OCI-M1 (cell line): ENCODE measurements at places on chromosomes 3 and 15.

GRCh38 chr3:105722943-105723556 is 145.8 kb downstream of the CBLB start:
- peak; percentile 76 for DNase-seq

GRCh38 chr3:125128861-125129501 is 73.2 kb upstream of the HEG1 start:
- DNase-seq: peak; percentile 73

GRCh38 chr3:189573004-189573403 is 58.2 kb upstream of the TP63 start:
- no peak for DNase-seq

DNA sequence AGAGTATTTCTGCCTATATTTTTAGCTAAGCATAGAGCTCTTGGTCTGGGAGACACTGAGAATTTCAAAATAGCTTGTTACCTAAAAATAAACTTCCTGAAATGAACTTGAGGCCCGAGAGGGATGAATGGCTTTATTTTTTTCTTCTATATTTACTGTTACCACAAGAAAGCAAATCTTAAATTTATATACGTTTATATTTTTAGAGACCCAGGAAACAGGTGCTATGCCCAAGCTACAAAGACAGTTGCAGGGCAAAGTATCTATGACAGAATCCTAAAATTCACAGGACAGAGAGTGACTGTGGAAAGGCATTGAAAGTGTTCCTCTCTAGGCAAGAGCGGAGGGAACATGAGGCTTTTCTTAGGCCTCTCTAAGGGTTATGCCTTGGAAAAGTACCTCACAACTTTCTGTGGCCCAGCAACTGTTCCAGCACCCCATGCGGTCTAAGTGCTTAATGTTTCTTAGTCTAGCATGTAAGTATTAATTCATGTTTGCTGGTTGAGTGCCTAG is 36.5 kb downstream of the TGFBR2 start:
- DNase-seq: no peak

DNA sequence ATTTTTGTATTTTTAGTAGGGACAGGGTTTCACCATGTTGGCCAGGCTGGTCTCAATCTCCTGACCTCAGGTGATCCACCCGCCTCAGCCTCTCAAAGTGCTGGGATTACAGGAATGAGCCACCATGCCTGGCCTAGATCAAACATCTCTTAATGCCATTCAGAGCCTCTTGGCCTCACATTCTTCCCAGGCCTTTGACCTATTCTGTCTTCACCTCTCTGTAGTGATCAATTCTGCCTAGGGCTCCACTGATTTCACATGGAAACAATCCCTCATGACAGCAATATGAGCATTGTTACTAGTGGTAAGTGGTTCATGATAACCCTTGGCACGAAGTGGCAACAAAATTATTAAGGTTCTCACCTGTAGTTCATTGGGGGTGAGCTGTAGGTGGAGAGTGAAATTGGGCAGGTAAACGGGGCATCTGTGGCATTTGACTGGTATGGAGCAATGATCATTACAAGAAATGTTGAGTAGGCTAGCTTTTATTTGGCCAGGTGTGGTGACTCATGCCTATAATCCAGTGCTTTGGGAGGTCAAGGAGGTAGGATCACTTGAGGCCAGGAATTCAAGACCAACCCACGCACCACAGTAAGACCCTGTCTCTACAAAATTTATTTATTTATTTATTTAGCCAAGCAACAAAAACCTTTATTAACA is 4.8 kb upstream of the ARPIN start:
- no peak for DNase-seq

DNA sequence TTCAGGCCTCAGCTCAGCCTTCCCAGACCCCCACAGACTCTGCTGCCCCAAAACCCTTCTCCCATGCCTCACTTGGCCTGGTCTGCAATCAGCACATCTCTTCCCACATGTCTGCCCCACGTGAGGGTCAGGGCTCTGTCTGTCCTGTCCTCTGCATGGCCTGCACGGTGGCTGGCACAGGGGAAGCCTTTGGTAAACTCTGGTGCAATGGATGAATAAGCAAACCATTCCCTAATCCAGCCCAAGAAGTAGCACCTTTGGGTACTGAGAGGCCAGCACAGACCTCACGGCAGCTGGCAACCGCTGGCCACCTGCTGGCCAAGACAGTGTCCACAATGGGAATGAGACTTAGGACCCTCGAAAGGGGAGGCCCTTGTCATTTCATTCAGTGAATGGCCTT is 27.7 kb downstream of the ABTB1 start:
- DNase-seq: no peak

DNA sequence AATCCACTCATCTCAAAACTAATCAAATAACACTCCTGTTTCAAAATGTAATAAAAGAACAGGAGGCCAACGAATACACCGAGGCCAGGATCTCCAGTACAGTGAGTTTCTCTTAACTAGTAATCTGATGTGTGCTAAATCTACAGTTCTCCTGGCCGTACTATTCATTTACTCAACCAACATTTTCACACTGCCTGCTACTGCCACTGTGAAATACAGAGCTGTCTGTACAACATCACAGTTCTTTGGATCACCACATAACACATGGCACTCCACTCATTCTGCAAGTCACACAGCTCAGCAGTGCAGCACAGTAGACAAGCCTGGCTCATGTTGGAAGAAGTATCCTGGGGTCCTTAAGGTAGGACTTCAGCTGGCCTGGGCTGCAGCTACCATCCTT is 21.9 kb downstream of the RIOX2 start:
- DNase-seq: no peak

- no peak for DNase-seq
These were observed 66.0 kb upstream of the GCNT3 start for GRCh38 chr15:59545573-59545972.

DNA sequence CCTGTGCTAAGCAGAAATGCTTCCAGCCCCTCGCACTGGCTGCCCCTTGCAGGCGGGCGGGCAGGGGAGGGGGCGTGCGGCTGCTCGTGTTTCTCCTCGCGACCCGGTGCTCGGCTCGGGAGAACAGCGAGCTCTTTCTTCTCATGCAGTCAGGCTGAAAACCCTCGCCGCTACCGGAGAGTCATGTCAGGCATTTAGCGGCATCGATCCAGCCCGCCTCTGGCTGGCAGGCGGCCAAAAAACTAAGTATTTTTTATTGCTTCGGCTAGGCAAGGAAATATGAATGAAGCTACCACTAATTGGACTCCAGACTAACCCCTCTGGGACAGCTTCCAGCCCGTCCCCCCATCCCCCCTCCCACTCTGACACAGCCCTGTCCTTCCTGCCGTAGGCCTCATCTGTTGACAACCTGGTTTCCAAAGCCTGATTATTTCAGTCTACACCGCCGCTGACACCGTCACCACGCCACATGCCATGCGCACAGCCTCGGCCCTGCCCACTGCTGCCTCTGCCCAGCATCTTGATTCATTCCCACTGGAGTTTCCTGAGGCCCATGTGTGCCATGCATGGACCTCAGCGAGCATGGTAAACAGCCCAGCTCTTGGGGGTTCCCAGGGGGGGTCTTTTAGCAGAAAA is 35.3 kb downstream of the TLE3 start:
- DNase-seq: no peak

DNA sequence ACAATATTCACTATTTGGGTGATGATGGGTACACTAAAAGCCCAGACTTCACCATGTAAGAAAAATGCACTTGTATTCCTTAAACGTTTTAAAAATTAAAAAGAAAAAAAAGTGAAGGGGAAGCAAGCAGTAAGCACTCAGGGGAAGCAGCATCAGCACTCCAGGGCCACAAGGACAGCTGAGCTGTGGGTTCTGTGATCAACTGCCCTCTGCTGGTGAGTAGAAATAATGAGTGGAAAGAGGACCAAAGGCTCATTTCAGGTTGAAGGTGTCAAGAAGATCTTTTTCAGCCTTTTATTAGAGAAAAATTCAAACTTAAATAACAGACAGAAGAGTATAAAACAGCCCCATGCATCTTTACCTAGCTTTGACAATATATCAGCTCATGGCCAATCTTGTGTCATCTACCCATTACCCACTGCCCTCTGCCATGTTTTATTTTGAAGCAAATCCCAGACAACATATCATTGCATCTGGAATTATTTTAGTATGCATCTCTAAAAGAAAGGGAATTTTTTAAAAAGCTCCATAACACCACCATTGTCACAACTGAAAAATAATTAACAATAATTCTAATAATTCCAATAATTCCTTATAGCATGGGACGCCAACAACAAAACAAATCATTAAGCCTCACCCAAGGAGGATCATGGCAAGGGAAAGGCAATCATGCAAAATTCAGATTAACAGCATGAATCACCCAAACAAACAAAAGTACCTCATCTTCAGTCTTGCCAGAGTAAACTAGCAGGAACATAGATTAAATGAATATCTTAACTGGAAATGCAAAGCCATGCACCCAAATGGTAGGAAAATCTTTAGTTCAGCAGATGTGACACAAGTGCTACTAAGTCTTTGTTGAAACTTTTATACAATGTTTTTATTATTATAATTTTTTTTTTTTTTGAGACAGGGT is 42.5 kb downstream of the TAMM41 start:
- DNase-seq: peak; percentile 71

- no peak for DNase-seq
These were observed 1005.9 kb upstream of the CFAP20DC start for GRCh38 chr3:60055765-60056164.

- no peak for DNase-seq
These were observed 32.7 kb downstream of the TNK2 start for GRCh38 chr3:195875482-195876236.

- no peak for DNase-seq
These were observed 1444.5 kb upstream of the CADM2 start for GRCh38 chr3:83514130-83514914.

GRCh38 chr3:27720899-27721716 is 1.0 kb downstream of the EOMES start:
- no peak for DNase-seq

DNA sequence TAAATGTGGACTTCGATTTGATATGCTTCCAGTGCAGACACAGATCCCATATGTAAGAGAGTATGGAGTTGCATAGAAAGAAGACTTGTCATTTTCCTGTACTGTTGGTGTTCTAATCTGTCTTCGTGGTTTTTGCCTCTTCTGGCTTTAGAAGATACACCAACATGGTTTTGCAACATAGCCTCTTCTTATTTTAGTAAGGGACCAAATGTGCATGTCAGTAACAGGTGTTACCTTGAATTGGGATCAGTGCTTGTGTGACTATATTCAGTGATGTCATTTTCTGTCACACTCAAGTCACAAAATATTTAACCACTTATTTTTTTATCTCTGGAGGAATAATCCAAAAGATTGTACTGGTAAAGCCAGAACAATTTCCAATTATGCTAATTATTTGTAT is 140.4 kb downstream of the SNRPN start:
- no peak for DNase-seq

- no peak for DNase-seq
These were observed 67.6 kb downstream of the ZNF445 start for GRCh38 chr3:44409640-44410410.

- no peak for DNase-seq
These were observed 327.0 kb upstream of the RORA start for GRCh38 chr15:61556037-61556648.

- no peak for DNase-seq
These were observed 146.2 kb upstream of the ROPN1 start for GRCh38 chr3:124138148-124138547.

DNA sequence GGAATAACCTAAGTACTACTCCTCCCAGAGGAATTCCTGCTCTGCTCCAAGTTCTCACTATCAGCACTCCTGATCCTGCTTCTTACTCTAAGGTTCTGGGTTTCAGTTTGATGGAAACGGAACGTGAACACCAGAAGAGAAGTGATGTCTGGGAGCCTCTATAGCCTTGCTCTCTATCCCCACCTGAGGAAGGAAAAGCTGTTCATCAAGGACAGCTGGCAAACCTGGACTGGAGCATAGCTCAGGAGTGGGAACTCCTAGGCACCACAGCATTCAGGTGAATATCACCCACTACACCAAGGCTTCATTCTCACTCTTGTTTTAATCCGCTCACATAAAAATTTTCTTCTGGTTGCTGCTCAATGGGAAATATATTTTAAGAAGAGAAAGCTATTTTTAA is 13.0 kb upstream of the CADPS start:
- DNase-seq: no peak

GRCh38 chr3:157091083-157091833 is 68.7 kb downstream of the CCNL1 start:
- DNase-seq: no peak

DNA sequence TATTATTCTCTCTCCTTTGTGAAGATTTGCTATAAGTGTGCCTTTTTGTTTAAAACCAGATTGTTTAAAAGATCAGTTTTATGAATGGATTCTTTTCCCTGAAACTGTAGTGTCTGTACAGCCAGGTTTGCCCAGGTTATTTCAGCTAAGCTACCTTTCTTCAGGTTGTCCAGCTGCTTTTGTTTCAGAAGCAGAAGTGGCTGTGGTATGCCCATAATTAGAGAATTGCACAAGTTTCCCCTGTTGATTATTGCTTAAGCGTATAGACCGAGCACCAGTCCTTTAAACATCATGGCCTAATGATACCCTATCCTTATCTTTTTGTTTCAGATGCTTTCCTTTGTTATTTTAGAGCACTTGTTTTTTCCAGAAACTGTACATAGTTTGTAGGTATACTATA is 10.2 kb downstream of the ASB7 start:
- DNase-seq: no peak

DNA sequence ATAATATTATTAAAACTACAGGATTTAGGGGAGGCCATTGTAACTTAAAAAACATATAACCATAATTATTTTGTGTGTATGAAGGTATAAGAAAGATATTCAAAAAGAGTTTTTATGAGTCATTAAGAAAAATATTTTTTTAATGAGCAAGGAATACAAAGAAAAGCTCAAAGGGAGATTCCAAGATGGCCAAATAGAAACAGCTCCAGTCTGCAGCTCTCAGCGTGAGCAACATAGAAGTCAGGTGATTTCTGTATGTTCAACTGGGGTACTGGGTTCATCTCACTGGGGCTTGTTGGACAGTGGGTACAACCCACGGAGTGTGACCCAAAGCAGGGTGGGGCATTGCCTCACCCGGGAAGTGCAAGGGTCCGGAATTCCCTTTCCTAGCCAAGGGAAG is 336.1 kb downstream of the TBL1XR1 start:
- no peak for DNase-seq

DNA sequence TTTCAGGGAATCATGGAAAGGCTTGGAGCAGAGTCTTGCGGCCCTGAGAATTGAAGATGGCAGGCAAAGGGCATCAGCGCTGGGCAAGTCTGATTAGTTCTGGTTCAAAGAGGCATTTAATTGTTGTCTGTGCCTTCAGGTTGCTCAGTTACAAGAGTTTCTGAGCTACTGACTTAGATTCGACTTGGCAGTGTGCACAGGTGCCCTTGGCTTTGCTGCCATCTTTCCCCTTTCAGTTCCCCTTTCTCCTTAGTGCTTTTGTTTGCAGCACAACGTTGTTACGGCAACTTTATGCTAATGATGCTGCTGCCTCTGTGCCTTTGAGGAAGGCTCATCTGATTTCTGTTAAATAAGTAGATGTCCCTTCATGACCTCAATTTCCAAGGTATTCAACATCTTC is 12.5 kb downstream of the P2RY14 start:
- DNase-seq: peak; percentile 30

GRCh38 chr3:193240850-193241706 is at the start of gene PLAAT1:
Gene PLAAT1 (plus strand): TSS chr3:193241222. CDS start chr3:193255651, 14,429 bp downstream.
- DNase-seq: no peak

GRCh38 chr3:30747771-30748281 is 141.4 kb downstream of the TGFBR2 start:
- peak; percentile 91 for DNase-seq

- no peak for DNase-seq
These were observed 3.4 kb upstream of the HGD start for GRCh38 chr3:120685411-120685810.

GRCh38 chr3:175399156-175399840 is 540.2 kb downstream of the NAALADL2 start:
- no peak for DNase-seq
